ENCODE measurements at places on chromosomes 16 and 17.

GRCh38 chr16:30954993-30955392 lies 2.6 kb upstream of the SETD1A start:
- no peak for DNase-seq

DNA sequence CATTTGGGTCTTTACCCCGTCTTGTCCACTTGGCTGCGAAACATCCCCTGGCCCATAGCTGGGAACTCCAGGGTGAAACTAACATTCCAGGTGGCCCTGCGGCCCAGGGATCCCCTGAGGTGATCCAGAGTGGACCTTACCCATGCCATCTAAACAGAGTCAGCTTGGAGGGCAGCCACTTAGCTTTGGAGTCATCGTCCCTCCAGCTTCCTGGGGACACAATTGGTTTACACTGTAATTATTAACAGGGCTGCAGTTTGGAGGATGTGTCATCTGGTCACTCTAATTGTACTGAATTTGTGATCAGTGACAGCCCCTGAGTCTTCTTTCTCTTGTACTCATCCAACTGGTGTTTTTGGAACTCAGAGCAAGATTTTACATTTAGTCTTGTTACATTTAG lies 149.9 kb downstream of the ENGASE start:
- no peak for DNase-seq

DNA sequence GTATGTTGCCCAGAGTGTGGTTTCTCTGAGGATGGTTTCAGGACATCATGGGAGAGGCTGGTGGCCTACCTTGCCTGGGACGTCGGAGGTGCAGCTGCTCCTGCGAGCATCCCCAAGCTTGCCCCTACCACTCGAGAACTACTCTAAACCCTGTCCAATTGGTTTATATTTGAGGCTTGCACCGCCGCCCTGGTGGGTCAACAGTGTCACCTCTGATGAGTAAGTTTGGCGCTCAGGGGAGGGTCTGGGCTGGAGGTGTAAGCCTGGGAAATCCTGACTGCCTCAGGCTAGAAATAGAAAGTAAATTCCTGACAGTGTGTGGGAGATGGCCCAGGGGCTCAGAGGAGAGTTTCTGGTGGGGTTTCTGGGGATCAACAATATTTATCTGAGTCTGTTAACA lies 48.2 kb downstream of the CCDC42 start:
- DNase-seq, result no peak

DNA sequence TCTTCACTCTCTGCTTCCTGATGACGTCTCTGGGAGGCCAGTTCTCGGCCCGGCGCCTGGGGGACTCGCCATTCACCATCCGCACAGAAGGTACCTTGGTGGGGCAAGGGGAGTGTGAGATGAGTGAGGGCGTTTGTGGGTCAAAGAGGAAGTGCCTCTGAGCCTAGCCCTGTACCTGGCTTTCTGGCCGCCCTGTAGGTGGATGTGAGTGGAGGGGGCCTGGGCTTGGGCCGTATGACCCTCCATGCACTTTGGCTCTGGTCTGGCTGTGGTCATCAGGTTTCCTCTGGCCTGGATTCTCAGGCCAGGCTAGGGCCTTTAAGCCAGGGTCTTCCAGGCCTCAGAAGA lies 4.6 kb downstream of the MGAT5B start:
- DNase-seq, result no peak

DNA sequence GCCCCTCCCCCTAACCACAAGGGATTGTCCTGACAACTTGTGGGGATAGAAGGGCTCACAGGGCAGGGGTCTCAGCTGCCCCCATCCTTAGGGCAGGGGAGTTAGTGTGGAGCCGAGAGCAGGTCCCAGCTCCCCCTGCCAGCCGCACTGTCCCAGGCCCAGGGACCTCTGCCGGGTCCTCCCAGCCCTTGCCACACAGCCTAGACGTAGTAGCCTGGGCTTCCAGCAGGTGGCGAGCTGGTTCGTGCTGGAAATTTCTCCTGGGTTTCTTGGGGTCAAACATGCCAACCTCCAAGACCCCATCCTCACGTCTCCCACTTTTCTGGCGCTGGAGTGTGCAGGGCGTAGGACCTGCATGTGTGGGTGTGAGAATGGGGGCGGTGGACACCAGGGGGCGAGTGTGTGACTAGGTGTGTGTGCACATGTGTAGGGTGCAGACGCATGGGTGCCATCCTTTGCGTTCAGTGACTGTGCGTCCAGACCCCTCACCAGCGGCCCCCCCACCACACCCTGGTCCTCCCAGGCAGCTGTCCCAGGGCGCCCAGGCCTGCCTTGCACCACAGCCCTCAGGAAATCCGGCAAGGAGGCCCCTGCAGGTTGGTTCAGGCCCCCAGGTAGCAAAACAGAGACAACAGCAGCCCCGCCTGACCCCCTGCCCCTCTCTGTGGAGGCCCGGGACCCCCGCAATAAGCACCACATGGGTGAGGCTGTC lies 29.5 kb downstream of the SBK1 start:
- DNase-seq, result no peak

- DNase-seq, result no peak
These were observed 13.2 kb downstream of the IL4R start for GRCh38 chr16:27326738-27327585.

DNA sequence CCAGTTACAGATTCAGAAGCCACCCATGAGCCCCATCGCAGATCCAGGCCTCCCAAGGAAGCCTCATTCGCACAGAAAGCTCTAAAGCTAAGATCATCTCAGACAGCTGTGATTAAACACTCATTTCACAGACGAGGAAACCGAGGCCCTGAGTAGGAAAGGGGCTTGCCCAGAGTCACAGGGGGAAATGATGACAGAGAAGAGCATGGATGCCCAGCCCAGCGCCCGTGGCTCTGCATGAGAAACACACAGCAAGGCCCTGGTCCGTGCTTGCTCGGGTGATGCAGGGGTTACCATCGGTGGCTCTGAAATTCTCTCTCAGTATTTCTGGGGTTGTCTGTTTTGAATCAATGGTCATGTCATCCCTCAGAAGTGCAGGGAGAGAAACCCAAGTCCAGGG lies 109.6 kb downstream of the C16orf78 start:
- DNase-seq, result no peak

All from activated CD8-positive, alpha-beta memory T cell treated with anti-CD3 and anti-CD28 coated beads for 1 hour (primary cell).